M059J (cell line): ENCODE measurements at places on chromosomes 7 and 10.
A peak's percentile ranks its signal among the peaks of the same experiment; 100 is the strongest.

DNA sequence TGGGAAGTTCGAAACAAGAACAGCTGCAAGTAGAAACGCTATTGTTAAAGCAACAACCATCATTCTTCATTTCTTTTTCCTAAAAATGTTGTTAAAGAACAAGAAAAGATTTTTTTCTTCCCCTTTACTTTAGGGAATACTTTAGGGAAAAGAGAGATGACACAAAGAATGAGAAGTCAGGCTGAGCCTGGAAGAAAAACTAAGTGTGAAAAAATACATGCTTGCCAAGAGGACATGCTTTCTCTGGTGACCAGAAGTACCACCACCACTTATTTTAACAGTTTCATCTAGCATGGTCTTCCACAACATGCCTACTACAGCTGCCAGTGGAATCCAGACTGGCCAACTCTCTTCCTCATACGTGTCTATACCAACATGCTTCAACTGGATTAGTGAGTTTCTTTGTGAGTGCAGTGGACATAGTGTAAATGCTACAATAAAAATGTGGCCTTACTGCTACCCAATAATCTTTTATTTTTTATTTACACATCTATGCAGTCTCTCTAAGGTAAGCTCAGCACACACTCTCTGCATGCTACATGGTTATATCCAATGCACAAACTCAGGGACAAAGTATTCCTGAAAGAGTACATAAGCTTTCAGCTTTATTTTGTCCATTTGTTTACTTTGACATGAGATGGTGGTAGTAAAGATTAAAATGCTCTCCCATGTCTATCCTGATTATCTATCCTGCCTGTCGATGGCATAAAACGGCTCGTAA is 196.2 kb downstream of the TAX1BP1 start:
- DNase-seq, result no peak

DNA sequence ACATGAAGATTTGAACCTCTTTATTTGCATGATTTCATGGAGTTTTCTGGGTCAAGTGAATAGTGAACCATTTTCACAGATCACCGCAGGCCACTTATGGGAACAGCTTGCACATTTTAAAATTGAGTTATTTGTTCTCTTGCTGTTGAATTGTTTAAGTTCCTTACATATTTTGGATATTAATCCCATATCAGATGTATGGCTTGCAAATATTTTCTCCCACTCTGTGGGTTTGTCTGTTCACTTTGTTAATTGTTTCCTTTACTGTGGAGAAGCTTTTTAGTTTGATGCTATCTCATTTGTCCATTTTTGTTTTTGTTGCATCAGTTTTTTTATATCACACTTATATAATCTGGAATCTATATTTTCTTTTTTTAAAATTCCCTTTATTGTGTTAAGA is 14.1 kb upstream of the ZC3HAV1L start:
- no peak for DNase-seq

- no peak for DNase-seq
These were observed 12.6 kb downstream of the TMEM176B start for GRCh38 chr7:150787321-150788281.

DNA sequence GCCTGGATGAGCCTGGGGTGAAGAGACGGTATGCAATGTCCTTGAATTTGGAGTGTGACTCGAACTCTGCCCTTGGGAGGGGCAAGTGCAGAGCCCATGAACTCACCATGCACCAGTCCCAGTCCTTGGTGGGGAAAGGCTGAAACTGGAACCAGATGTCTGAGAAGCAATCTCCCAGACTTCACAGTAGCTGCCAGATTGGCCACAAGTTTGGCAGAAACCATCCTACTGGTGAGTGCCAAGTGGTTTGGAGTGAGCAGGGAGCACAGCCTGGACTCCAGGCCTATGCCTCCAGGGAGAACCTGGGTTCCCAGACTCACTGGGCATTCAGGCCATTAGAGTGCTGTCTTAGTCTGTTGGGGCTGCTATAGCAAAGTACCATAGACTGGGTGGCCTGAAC is 99.6 kb upstream of the LYZL1 start:
- peak; percentile 58 for DNase-seq

DNA sequence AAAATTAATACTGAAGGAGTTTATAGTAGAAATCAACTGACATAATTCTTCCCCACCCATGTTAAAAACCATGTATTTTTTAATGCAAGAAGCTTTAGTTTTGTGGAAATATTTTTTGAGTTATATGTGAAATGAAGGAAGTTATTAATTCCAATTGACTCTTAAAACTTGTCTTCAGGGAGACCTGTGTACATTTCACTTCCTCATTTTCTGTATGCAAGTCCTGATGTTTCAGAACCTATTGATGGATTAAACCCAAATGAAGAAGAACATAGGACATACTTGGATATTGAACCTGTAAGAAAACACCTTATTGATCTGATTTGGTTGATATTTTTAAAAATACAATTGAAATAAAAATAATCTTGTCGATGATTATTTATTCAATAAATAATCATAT is 33.3 kb downstream of the CD36 start:
- no peak for DNase-seq

DNA sequence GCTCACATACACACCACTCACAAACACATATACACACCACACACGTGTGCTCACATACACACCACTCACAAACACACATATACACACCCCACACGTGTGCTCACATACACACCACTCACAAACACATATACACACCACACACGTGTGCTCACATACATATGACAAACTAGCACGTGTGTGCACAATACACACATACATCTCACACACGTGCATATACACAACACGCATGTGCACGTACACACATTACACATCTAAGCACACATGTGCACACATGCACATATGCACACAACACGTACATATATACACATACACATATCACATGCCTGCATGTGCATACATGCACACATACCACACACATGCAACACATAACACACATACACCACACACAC is 78.3 kb upstream of the FOXK1 start:
- DNase-seq, result no peak

DNA sequence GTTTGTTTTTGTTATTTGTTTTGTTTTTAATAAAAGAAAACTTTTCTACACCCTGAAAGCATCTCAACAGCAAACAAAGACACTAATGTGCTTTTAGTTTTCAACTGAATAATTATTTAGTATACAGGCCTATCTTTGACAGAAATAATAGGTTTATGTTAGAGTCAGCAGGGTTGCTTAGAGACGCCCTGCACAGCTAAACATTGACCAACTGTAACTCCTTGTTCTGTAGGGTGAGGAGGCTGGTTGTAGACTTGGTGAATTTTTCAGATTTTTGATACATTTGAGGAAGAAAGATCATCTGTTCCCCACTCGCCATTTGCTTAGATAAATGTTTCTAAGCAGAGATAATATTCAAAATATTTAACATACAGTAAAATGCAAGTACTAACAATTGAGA is 103.1 kb downstream of the CALCR start:
- DNase-seq, result no peak

GRCh38 chr7:40937879-40938278 is 765.0 kb downstream of the INHBA start:
- no peak for DNase-seq

DNA sequence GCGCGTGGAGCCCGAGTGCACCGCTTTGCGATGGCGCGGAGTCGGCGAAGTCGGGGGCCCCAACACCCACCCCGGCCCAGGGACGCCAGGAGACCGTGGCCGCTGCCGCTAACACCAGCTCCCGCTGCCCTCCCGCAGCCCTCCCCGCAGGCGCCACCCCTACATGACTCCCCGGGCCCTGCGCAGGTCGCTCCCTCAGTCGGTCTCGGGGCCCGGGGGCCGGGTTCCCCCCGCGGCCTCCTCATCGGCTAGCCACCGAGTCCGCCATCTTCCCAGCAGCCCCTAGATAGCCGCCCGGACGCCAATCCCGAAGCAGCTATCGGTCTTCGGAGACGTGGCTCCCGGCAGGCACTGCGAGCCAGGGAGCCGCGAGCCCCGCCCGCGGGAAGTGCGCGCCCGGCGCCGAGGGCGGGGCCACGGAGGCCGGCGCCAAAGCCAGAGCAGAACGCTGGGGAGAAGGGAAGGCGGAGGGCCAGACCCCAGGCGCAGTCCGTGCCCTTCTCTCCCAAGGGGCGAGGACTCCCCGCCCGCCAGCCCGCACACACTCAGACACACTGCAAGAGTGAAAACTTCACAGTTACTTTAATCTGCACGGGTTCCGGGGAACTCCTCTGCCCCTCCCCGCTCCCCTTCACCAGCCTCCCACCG is at the start of gene FASTK:
Gene FASTK, minus strand, starts transcription at position 288 of the 648 bp plus-strand sequence. Its CDS starts 43 bp downstream, at position 245.
- peak; percentile 90 for DNase-seq

DNA sequence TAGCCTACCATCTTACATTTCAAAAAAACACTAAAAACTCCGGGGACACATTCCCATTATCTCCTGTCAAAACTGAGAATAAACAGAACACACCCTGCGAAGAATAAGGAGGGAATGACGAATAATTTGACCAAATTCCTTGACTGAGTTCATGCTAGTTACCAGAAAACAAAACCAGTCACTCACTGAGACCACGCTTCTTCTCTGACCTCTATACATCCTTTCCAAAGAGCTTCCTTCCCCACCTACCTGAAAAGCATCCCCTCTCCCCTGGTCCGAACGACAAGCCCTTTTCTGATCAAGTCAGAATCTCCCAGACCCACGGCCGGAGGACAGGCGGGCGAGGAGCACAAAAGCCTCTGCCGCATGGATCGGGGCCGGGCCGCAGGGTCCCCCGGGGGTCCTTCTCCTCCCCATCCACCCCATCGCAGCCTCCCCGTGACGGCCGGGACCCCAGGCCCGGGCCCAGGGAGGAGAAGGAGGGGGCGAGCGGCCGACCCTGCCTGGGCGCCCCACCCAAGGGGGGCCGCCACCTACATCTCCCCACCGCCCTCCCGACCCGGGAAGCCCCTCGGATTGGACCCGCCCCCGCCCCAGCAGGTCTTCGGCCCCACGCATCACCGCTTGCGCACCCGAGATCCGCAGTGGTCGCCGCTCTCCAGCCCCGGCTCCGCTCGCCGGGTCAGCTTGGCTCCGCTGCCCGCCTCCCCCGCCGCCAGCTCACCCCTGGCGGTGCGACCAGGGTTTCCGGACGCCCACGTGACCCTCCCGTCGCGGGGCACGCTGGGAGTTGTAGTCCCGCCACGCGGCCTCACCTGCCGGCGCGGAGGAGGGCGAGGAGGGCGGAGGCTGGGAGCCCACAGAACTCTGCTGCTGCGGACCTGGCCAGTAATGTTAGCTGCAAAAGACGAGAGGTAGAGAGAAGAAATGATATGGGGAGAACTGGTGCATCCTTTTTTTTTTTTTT is at the start of gene SLC37A3:
Gene SLC37A3, minus strand, starts transcription at position 747 of the 967 bp plus-strand sequence. CDS start 16,004 bp downstream, outside the sequence.
- peak; percentile 78 for DNase-seq
